ENCODE measurements at places on chromosomes 2 and 18.

DNA sequence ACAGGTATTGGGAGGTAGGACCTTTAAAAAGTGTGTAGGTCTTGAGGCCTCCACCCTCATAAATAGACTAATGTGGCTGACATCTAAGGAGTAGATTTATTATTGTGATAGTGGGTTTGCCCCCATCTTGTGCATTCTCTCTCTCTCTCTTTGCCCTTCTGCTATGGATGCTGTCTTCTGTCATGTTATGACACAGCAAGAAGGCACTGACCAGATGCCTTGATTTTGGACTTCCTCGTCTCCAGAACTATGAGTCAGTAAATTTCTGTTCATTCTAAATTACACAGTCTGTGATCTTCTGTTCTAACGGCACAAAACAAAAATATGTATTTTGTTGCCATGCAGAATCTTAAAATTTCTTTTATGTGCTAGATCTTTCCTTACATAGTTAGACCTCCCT is 66.9 kb downstream of the ATAD2B start:
- no peak for DNase-seq

GRCh38 chr2:51595836-51596235 is 563.9 kb upstream of the NRXN1 start:
- no peak for DNase-seq

DNA sequence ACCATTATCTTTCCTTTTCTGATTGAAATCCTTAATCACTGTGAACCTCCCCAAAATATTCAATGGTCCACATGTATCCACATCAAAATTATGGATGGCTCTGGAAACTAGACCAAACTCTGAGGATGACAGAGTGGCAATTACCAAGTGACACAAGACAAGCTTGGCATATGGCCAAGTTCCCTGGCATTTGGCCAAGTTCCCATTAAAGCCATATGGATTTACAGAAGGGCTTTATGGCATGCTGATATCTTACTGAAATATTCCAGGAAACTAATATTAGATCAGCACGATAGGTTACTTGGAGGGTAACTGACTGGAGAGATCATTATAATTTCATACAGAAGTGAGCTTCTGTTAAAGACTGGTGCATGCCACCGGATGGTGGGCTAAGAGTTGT is 21.9 kb upstream of the CERS6 start:
- peak; percentile 56 for DNase-seq

DNA sequence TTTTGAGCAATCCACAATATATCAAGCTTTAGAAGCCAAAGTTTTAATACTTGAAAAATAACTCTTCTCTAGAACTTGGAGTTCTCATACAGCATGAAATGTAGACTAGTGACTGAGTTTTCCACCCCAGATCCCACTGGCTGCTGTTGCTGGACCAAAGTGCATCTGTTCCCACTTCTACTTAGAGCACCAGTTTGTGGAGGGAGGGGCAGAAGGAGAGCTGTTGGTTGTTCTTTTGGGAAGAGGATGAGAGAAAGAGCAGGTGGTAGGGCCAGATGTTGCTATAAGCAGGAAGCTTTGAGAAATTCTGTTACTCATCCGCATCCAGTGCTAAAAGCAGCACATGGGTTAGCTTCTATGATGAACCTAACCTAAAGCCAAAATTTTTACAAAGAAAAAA is 59.0 kb downstream of the MBD2 start:
- DNase-seq = no peak

DNA sequence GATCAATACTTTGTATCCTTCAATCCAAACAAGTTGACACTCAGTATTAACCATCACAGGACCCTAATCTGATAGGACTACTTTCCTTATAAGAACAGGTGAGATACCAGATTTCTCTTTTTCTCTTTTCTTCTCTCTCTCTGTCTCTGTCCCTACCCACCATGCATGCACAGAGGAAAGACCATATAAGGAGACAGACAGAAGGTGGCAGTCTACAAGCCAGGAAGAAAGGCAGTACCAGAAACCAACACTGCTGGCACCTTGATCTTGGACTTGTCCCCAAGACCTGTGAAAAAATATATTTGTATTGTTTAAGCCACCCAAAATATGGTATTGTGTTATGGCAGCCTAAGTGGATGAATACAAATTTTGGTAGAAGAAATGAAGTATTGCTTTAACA is 156.2 kb upstream of the KCNH7 start:
- DNase-seq = no peak

DNA sequence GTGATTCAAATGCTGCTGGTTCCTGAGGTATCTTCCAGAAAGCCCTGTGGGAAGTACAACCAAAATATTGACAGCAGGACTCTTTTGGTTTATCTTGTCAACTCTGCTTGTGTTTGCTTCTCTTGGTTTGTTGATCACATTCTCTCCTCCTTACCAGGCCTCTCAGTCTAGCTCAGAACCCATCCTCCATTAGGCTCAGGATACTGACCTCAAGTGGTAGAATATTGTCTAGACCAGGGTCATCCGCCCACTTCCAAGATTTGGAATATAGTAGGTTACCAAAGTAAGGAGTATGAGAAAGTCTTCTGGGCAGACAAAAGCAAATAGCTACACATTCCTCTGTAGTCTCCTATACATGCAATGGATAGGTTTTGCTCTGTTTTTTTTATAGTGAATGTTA is 56.6 kb downstream of the XIRP2 start:
- no peak for DNase-seq

- no peak for DNase-seq
These were observed 309.7 kb downstream of the IRS1 start for GRCh38 chr2:226489775-226490541.

- no peak for DNase-seq
These were observed 47.2 kb downstream of the PRKRA start for GRCh38 chr2:178403671-178404306.

GRCh38 chr2:96875498-96876268 is 5.8 kb upstream of the SEMA4C start:
- no peak for DNase-seq

DNA sequence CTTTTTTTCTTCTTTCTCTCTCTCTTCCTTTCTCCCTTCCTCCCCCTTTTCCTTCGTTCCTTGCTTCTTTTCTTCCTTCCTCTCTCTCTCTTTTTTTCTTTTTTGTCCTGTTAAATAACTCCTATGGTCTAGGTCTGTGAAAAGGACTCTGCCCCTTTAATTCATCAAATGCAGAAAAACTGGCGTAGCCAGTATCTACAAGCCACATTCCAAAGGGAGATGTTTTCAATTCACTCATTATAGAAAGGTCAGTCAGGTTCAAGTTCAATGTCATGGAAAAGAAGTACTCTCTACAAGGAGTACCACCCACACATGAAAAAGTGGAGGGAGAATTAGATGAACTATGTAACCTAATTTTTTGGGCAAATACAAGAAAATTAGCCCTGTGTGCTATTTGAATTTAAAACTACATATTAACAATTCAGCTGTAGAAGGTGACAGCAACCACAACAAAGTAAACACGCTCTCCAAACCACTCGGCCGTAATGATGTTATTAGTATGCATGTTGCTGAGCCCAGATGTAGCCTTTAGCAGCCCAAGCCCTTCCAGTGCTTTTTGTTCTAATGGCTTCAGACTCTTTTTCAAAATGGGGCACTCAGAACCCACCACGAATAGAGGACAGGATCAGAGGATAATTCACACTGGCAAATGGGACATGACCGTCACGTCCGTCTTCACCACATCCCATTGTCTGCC is 735.4 kb upstream of the FANCL start:
- DNase-seq = no peak

DNA sequence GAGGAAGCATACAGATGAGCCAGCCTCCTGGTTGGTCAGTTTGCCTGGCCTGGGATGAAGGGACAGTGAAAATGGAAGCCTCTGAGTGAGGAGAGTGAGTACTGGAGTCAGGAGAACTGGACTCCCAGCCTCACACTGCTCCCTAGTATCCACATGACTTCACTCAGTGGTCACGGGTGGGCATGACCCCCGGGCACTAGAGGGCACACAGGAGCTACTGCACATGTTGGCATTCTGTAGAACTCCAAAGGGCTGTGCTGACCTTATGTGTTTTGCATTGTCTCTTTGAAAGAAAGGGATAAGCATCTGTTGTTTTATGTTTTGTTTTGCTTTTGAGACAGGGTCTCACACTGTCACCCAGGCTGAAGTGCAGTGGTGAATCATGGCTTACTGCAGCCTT is 23.7 kb downstream of the NCAPH start:
- DNase-seq = no peak

- no peak for DNase-seq
These were observed 337.7 kb downstream of the ALK start for GRCh38 chr2:29583548-29584156.

- no peak for DNase-seq
These were observed 247.3 kb downstream of the CNTNAP5 start for GRCh38 chr2:124272261-124272841.

DNA sequence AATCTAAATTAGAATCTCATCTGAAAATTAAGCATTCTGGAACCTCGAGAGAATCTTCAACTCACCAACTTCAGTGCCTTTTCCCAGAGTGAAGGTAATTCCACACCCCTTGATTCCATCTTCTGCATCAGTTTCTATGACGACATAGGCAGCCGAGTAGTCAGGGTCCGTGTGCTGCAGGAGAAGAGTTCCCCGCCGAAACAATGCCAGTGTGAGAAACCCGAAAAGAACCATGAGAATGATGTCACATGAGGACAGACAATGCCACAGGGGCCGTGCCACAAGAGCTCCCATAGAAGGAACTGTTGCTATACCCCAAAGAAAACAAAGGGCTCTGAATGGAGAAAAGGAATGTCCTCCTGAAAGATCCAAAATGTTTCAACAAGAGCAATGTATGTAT is 6.0 kb downstream of the ENOSF1 start:
- DNase-seq = no peak

DNA sequence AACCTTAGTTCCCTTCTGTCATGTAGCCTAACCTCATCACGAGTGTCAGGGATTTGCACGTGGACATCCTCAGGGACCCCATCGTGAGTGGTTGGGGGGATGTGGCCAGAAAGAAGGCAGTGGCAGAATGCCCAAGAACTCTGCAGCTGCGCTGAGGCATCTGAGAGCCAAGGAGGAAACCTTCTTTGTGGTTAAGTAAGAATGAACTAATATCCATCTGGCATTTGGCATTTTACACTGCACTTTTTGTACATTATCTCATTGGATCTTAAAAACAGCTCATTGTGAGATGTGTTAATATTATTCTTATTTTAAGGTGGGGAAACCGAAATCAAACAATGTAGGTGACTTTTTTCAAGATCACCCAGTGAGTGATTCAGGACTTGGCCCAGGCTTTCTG is 32.6 kb upstream of the APCDD1 start:
- no peak for DNase-seq

- no peak for DNase-seq
These were observed 1.6 kb downstream of the NCOA1 start for GRCh38 chr2:24492421-24493279.

DNA sequence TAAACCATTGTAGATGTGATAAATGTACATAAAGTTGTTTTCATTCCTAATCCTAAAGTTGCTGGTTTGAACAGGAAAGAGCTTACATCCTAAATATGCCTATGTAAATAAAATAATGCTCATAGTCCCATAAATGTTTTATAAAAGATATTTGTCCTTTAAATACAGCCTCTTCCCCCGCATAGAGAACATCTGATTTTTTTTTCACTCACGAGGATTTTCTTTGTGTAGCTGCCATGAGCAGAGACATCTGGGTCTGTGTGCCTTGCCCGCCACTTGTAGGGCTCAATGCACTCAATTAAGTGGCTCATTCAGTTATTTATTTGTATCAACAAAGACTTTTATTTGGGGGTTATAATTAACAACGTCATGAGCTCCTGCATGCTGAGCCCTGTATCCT is 72.8 kb downstream of the SOWAHC start:
- DNase-seq = no peak

- DNase-seq = no peak
These were observed 465.1 kb upstream of the MYT1L start for GRCh38 chr2:2796207-2796606.

- DNase-seq = no peak
These were observed 35.0 kb upstream of the LRP1B start for GRCh38 chr2:142165790-142166189.

- DNase-seq = no peak
These were observed 143.0 kb downstream of the AQP4 start for GRCh38 chr18:26722565-26722931.

DNA sequence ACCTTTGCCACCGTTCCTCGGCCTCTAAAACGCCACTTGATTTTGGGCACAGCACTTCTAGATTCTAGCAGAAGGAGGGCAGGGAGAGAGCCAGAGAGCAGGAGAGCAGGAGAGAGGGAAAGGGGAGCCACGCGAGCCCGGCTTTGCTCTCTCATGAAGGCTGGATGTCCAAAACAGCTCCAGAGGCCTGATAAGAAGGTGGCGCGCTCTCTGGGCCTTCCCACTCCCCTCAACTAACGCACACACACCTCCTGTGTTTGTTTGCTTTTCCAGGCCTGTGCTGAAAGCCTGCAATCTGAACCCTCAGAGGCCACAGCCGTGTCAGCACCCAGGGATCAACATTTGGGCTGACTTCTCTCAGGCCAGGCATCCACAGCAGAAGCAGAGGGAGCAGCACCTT is 184.8 kb upstream of the SOX11 start:
- DNase-seq = no peak

DNA sequence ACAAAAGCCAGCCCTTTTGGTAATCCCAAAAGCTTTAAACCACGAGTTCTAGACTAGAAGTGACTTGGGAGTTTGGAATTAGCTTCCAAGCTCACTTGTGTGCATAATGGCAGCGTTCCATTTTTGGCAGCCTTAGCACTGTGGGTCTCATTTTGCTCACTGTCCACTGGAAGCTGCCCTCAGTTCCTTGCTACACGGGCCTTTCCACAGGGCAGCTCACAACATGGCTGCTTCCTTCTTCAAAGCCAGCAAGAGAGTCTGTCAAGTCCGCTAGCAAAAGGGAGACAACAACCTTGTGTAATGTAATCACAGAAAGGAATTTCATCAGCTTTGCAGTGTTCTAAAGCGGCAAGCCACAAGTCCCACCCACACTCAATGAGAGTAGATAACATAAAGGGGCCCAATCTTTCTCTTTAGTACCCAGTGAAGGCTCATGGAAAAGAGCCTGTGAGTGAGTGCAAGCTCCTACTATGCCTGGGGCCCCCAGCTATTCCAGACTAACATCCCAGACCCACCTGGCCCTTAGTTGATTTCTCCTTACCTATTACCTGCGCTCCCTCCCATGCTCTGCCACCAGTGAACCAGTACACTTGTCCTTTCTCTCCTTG is 239.7 kb upstream of the FBXO11 start:
- DNase-seq = peak; percentile 40

DNA sequence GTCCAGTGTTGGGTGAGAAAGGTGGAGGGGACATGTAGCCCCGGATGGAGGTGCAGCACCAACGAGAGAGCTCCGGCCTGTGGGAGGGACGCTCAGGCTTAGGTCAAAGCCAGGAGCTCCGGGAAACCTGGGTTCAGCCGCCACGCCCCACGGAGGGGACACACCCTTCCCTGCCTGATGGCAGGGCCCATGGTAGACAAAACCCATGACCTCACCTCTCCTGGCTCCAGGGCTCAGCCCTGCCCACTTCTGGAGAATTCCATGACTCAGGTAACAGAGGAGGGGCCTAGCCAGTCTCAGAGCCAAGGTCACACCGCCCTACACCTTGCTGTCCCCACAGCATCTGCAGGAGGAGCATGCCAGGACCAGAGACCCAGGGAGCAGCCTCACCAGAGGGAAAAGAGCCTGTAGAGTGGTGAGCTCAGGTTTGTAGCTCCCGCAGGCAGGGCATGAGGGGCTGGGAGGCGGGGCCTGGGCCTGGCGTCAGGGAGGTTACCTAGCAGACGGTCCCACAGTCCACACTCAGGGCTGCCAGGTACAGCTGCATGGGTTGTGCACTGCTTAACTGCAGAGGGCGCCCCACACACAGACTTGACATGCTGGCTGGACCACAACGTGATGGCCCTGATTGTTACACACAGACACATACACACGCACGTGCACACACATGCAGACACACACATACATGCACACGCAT is 70.8 kb upstream of the SMAD7 start:
- peak; percentile 44 for DNase-seq
